Adipose tissue (tissue), 3 donors: ENCODE measurements at places on chromosomes 7 and 10. TPM values are rescaled to one million over a fixed set of nuclear protein-coding genes. Genes with fewer than 3 reads are reported as not detected.

The ABLIM1 gene
- polyA plus RNA-seq = 32.9 TPM

The YKT6 gene
- polyA plus RNA-seq = 41.7 TPM

The SP8 gene
- polyA plus RNA-seq = not detected

The GRID2IP gene
- 0.03 TPM for polyA plus RNA-seq

The CD36 gene
- polyA plus RNA-seq = 131 TPM

The KCP gene
- 1.5 TPM for polyA plus RNA-seq

The HOXA6 gene
- polyA plus RNA-seq = 1.5 TPM

The ZNF239 gene
- polyA plus RNA-seq = 2.2 TPM
